Mesothelial cell of epicardium (in vitro differentiated cells): ENCODE measurements at places on chromosomes 13 and 19. TPM values are rescaled to one million over a fixed set of nuclear protein-coding genes. Genes with fewer than 3 reads are reported as not detected.
A peak's percentile ranks its signal among the peaks of the same experiment; 100 is the strongest.

Gene S1PR4
- total RNA-seq, result not detected in 3 replicates

Gene CLASRP
- total RNA-seq, result 132 to 133 TPM (median 133 TPM) in 3 replicates

Gene ENOX1
- 2.5 to 3.0 TPM (median 3.0 TPM) in 3 replicates for total RNA-seq

DNA sequence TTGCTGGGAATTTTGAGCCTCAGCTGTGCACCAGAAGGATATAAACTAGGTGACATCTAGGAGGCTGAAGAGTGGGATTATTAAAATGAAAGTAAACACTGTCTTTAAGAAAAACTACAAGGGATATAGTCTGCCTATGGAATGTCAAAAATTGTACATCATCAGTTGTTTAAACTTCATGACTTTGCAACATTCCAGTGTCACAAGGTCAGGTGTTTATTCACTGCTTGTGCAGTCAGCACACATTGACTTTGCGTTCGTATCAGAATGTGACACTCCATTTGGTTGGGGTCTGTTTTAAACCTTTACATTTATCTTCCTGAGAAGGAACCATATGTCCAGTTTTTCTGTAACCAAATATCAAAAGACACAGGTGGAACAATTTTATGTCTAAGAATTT is 85.6 kb downstream of the KL start:
- H3K27ac ChIP-seq, result no peak overlapping the region
- no peaks in the 10 kb centered on the region for H3K4me1 ChIP-seq
- DNase-seq, result no peak
- H3K36me3 ChIP-seq, result peaks cover 13% of the 10 kb centered on the region
- H3K4me3 ChIP-seq, result no peak overlapping the region

- no peak overlapping the region for H3K27ac ChIP-seq
- no peak overlapping the region for H3K4me3 ChIP-seq
- H3K36me3 ChIP-seq, result peaks cover 16% of the 10 kb centered on the region
- DNase-seq, result no peak
- no peaks in the 10 kb centered on the region for H3K27me3 ChIP-seq
- H3K4me1 ChIP-seq, result no peaks in the 10 kb centered on the region
Measured at GRCh38 chr19:48858984-48859710, 9.3 kb downstream of the PLEKHA4 start.

DNA sequence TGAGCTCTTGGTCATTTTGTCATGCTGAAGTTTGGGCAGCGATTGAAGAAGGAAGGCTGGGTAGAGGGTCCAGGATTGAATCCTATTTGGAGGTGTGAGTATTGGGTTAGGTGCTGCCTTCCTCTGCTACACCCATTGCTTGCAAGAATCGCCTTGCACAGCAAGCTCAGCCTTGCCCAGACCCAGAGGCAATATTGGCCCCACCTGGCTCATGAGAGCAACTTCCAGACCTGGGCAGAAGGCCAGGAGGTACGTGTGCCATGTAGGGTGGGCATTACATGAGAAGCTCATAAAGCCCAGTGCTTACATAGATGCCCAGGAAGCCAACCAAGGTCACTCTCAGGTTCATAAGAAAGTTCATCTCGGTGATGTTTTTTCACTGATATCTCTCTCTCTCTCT is 718.0 kb downstream of the EFNB2 start:
- DNase-seq, result no peak
- H3K4me3 ChIP-seq, result no peak overlapping the region
- H3K27ac ChIP-seq, result peak overlapping the region; percentile 87
- H3K36me3 ChIP-seq, result no peaks in the 10 kb centered on the region
- H3K27me3 ChIP-seq, result no peaks in the 10 kb centered on the region

DNA sequence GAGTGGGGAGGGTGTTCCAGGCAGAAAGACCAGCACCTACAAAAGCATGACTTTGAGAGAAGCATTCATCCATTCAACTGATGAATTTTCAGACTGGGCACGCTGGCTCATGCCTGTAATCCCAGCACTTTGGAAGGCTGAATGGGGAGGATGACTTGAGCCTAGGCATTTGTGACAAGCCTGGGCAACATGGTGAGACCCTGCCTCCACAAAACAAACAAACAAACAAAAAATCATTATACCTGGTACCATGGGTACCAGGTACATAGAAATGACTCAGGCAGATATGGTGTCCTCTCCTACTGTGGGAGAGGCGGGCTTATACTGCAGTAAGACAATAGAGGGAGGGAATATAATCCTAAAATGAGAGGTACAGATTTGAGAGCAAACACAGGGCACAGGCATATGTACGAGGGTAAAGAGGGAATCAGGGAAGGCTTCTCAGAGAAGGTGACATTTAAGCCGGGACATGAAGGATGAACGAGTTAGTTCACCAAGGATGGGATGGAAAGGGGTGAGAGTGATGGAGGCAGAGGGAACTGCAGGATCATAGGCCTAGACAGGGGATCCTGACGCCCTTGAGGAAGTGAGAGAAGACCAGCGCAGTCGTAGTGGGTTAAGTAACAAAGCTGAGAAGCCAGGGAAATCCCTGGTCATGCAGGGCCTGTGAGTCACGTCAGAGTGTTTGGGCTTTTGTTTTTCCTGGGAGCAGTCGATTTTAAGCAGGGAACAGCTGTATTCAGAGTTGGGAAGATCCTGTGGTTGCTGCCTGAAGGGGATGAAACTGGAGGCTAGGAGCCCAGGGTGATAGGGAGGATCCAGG is 2.9 kb downstream of the CYP2S1 start:
- H3K27ac ChIP-seq, result no peak overlapping the region
- peaks cover 5% of the 10 kb centered on the region for H3K36me3 ChIP-seq
- H3K27me3 ChIP-seq, result peaks cover 1% of the 10 kb centered on the region
- peaks cover 18% of the 10 kb centered on the region for H3K4me1 ChIP-seq

- peaks cover 15% of the 10 kb centered on the region for H3K4me1 ChIP-seq
- no peaks in the 10 kb centered on the region for H3K36me3 ChIP-seq
- no peak overlapping the region for H3K4me3 ChIP-seq
- no peak overlapping the region for H3K27ac ChIP-seq
Measured at GRCh38 chr13:112971288-112971643, 2.3 kb downstream of the MCF2L start.

GRCh38 chr19:397321-397720 is 11.6 kb downstream of the C2CD4C start:
- no peak overlapping the region for H3K4me3 ChIP-seq
- DNase-seq, result no peak
- no peak overlapping the region for H3K27ac ChIP-seq
- peaks cover 5% of the 10 kb centered on the region for H3K27me3 ChIP-seq
- no peaks in the 10 kb centered on the region for H3K4me1 ChIP-seq

GRCh38 chr13:62320129-62321108 is 904.8 kb upstream of the PCDH20 start:
- H3K27me3 ChIP-seq, result no peaks in the 10 kb centered on the region
- peaks cover 14% of the 10 kb centered on the region for H3K4me1 ChIP-seq
- H3K27ac ChIP-seq, result no peak overlapping the region
- H3K4me3 ChIP-seq, result no peak overlapping the region

DNA sequence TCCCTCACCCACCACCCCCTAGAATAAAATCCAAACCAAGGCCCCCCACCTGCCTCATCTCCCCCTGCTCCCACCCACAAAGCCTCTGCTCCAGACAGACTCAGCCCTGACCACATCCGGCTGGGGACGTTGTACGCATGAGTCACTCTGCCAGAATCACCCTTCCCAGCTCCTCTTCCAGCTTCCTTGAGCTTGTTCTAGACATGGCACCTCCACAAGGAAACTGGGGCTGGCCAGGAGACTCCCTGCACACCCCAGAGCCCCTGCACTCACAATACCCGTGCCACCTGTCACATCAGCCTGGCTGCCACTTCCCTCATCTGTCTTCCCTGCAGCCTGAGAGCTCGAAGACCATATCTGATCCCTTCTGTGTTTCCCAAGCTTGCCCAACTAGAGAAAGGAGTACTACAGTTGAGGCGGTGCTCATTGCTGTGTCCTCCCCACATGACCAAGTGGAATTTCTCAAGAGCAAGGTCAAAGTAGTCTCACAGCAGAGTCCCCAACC is 9.7 kb downstream of the DEDD2 start:
- H3K4me1 ChIP-seq, result no peaks in the 10 kb centered on the region
- H3K27me3 ChIP-seq, result no peaks in the 10 kb centered on the region
- H3K36me3 ChIP-seq, result peaks cover 31% of the 10 kb centered on the region
- no peak for DNase-seq
- no peak overlapping the region for H3K27ac ChIP-seq

- no peak overlapping the region for H3K27ac ChIP-seq
- DNase-seq, result no peak
- H3K4me3 ChIP-seq, result no peak overlapping the region
- H3K36me3 ChIP-seq, result no peaks in the 10 kb centered on the region
- peaks cover 84% of the 10 kb centered on the region for H3K27me3 ChIP-seq
Measured at GRCh38 chr19:29535214-29535831, 9.5 kb downstream of the VSTM2B start.

DNA sequence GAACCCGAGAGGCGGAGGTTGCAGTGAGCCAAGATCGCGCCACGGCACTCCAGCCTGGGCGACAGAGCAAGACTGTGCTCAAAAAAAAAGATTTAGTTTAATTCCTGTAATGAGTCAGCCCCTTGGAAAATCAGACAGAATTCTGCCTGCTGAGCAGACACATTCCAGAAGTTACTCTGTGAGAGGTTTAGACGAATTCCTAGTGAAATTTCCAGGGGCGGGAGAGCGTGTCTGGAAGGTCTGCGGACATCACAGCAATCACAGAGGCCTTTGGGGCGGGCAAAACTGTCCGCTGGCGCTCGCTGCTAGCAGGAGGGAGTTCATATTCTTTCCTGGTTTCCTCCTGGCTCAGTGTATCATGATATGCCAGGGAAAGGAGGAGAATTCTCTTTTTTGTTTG is 17.5 kb downstream of the MISP start:
- peak overlapping the region; percentile 96 for H3K27ac ChIP-seq
- H3K27me3 ChIP-seq, result no peaks in the 10 kb centered on the region
- no peak for DNase-seq
- no peaks in the 10 kb centered on the region for H3K36me3 ChIP-seq

DNA sequence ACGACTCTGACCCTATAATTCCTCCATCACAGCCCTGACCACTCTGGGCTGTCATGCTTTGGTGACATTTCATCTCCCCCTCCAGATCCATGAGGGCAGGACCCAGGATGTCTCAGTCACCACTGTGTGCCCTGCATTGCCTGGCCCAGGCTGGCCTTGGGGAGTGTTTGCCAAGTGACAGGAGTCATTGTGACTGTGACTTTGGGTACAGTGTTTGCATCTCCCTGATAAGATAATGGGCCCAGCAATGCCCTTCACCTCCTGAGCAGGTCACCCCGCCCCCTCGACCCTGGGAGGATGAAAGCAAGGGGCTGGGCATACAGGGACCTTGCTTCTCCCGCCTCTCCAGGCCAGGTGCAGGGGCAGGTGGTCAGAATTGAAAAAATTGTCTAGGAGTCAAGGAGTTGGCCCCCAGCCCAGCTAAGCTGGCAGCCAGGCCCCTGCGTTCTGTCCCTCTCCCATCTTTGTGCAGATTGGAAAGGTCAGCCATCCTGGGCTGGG is 5.9 kb upstream of the ATP4A start:
- no peaks in the 10 kb centered on the region for H3K36me3 ChIP-seq
- no peaks in the 10 kb centered on the region for H3K4me1 ChIP-seq
- H3K27ac ChIP-seq, result no peak overlapping the region

DNA sequence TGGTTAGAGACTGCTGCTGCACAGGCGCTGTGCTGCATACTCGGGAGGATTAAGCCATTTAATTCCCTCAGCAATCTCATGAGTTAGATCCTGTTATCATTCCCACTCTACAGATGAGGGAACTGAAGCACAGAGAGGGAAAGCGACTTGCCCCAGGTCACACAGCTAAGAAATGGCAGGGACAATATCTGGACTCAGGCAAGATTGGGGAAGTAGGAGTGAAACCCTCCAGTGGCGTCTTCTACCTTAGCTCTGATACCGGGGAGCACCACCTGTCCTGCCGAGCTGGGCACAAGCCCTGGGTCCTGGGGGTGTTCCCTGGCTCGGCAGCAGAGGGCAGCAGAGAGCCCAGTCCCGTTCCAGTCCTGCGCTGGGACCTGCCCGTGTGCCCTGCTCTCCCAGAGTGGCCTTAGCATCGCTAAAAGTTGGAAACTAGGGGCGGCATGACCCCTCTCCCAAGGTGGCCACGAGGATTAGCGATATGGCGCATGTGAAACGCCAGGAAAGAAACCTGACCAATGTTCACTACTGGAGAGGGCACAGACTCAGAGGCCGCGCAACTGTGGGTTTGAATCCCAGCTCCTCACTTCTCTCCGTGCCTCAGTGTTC is 20.5 kb downstream of the CYTH2 start:
- DNase-seq, result peak; percentile 90
- peaks cover 7% of the 10 kb centered on the region for H3K27me3 ChIP-seq
- H3K4me3 ChIP-seq, result peak overlapping the region; percentile 13
- peaks cover 29% of the 10 kb centered on the region for H3K4me1 ChIP-seq

DNA sequence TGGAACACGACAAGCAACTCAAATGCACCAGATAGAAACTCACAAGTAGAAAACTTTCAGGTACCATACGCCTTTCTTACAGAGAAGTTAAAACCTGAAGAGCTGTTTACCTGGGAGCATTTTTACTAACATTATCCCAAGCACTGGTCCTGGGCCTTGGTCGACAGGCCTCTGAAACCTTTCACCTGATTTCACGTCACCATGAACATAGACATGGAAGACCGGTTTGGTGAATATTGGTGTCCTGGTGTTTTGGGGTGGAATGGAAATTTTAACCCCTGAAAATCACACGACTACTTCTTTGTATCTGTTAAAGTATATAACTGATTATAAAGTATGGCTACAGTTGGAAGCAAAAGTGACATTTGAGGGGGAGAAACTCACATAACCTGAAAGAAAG is 176.6 kb upstream of the ARGLU1 start:
- H3K27me3 ChIP-seq, result no peaks in the 10 kb centered on the region
- H3K36me3 ChIP-seq, result no peaks in the 10 kb centered on the region
- DNase-seq, result no peak
- H3K27ac ChIP-seq, result no peak overlapping the region
- no peak overlapping the region for H3K4me3 ChIP-seq

DNA sequence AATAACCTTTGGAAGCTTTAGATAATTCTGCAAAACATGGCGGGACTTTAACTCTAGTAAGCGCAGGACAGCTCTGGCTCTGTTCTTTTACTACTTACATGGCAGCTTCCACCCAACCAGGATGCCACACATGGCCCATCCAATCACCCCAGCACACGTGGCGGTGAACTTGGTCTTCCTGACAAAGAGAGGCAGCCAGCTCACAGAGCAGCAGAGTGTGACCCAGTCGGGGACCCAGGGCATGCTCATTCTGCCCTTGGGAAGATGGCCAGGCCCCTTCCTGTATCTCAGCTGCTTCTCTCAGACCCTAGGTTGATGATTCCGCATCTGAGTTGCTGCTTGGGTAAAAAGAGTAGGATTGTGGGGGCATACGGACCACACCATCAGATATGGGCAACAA is 172.1 kb downstream of the USP12 start:
- DNase-seq, result no peak
- peaks cover 2% of the 10 kb centered on the region for H3K4me1 ChIP-seq
- H3K27me3 ChIP-seq, result peaks cover 17% of the 10 kb centered on the region
- no peaks in the 10 kb centered on the region for H3K36me3 ChIP-seq
- H3K4me3 ChIP-seq, result no peak overlapping the region

DNA sequence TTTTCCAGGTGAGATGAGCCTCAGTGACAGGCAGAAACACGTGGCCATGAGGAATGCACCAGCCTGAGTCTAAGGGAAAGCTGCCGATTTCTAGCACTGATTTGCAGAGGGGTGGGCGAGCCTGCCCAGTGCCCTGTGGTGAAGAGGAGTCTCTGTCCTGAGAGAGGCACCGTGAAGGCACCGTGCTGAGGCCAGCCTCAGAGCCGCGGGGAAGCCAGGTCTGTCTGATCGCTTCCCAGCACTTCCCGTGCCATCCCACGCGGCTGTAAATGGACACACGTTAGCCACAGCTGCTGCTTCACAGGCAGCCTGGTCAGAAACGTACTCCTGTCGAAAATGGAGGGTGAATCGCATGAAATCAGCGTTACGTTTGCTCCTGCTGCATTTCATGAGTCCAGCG is 79.8 kb downstream of the ATP11A start:
- H3K4me1 ChIP-seq, result peaks cover 9% of the 10 kb centered on the region
- no peak overlapping the region for H3K27ac ChIP-seq
- DNase-seq, result no peak
